ENCODE measurements at places on chromosomes 3 and 15.

DNA sequence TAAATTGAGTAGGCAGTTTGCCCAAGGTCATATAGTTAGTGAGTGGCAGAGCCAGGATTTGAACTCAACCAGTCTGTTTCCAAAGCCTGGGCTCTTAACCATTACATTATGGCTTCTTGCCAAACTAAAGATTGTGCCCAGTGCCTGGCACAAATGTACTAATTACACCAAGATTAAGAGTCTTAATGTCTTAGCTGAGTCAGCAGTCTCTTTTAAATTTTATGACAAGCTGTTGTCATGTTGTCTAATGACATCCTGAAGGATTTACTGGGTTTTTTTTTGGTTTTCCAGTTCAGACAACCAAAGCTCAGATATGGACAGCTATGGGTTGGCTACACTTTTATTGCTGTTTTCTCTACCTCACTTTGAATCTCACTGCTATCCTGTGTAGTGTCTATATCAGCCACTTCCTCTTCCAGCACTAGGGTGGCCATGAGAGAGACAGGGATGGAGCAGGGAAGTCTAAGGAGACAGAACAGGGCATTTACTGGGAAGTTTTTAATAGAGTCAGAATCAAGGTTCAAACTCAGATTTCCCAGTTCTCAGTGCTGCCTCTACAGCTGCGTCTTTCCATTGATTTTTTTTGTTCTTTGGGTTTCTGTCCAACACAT, 10.5 kb downstream of the FBXL2 start:
- no peak for DNase-seq

DNA sequence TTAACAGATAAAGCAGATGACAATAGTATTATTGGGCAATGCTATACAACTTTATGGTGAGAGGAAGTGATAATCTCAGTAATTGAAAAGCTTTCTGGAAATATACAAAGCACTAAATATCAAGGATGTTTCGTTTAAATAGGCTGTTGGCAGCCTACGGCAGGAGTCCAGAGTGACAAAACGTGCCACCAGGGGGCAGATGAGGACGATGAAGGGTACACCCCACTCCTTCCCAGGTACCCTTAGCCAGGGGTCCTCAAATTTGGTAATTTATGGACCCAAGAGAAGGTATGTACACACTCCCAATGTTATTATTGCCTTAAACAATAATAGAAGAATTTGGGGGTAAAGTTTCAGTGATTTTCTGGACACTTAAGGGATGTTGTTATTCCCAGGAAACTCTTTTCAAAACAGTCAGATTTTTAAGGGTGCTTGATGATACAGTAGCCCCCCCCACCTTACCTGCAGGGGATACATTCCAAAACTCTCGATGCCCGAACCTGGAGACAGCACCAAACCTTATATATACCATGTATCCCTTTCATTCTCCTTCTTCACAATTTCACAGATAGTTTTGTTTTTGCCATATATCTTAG, 1.4 kb upstream of the MAGEL2 start:
- DNase-seq, result no peak

GRCh38 chr3:127820221-127820825, 2.0 kb downstream of the MGLL start:
- no peak for DNase-seq

DNA sequence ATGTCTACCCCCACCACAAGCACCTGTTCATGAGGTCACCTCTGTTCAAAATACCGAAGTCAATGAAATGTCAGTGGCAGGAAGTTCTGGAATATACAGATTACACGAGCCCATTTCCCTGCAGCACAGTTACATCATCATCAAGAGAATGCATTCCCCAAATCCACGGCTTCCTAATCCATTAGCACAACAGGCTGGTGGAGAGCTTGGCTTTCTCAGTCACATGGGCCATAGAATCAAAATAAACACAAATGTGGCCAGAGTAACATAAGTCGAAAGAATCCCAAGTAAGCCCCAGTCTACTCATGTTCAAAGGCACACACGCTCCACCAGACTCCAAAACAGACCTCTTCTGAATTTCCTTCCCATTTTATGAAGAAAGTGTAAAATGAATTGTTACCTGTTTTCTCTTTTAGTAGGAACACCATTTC, 419.3 kb downstream of the MAGI1 start:
- no peak for DNase-seq

- no peak for DNase-seq
These were observed 46.2 kb upstream of the ATP10A start for GRCh38 chr15:25909325-25909724.

- no peak for DNase-seq
These were observed 22.7 kb upstream of the ATP1B3 start for GRCh38 chr3:141853629-141854168.

DNA sequence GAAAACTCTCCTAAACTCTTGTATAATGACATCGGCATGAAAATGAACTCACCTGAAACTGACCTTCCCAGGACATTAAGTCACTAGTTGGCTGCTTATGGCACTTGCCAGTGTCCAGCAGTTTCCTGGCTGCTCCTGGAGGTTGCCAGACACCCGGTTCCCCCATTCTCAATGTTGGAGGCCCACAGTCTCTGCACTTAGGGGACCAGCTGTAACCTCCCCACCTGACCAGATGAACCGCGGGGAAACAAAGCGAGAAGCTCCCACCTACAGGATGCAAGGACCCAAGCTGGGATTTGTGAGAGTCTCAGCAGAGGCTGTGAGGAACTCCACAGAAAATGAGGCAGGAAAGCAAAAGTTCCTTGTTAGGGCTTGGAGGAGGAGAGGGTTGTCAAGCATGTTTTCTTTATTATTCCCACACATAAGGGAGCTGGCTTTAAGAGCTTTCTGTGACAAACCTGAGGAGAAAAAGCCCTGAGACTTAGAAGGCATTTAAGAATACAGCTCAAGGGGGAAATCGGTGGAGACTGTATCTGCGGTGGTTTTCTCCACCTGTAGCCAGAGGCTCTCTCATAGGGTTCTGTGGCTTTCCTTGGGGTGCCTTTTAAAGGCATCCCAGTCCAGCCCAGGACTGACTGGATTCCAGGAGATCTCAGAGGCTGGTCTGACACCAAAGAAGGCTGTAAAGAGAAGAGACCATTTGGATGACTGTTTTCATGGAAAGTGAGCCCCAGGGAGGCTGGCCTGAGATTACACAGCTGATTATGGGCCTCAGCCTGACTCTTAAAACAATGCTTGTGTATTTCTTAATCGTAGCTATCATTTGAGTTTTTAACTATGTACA, 4.6 kb downstream of the TPM1 start:
- no peak for DNase-seq

- no peak for DNase-seq
These were observed 273.3 kb upstream of the ZPLD1 start for GRCh38 chr3:102161384-102162006.

DNA sequence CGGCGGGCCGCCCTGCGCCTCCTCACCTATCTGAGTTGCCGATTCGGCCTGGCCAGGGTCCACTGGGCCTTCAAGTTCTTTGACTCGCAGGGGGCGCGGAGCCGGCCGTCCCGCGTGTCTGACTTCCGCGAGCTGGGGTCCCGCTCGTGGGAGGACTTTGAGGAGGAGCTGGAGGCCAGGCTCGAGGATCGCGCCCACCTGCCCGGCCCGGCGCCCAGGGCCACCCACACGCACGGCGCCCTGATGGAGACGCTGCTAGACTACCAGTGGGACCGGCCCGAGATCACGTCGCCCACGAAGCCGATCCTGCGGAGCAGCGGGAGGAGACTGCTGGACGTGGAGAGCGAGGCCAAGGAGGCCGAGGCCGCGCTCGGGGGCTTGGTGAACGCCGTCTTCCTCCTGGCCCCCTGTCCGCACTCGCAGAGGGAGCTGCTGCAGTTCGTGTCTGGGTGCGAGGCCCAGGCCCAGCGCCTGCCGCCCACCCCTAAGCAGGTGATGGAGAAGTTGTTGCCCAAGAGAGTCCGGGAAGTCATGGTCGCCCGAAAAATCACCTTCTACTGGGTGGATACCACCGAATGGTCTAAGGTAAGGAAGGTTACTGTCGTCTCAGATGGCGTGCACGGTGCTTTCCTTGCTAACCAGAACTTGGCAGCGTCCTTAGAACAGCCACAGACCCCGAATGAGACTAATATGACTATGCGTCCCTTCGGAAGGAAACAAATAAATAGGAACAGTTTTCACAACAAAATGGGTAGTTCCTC, 567 bp downstream of the TICRR start:
- DNase-seq, result peak; percentile 30

DNA sequence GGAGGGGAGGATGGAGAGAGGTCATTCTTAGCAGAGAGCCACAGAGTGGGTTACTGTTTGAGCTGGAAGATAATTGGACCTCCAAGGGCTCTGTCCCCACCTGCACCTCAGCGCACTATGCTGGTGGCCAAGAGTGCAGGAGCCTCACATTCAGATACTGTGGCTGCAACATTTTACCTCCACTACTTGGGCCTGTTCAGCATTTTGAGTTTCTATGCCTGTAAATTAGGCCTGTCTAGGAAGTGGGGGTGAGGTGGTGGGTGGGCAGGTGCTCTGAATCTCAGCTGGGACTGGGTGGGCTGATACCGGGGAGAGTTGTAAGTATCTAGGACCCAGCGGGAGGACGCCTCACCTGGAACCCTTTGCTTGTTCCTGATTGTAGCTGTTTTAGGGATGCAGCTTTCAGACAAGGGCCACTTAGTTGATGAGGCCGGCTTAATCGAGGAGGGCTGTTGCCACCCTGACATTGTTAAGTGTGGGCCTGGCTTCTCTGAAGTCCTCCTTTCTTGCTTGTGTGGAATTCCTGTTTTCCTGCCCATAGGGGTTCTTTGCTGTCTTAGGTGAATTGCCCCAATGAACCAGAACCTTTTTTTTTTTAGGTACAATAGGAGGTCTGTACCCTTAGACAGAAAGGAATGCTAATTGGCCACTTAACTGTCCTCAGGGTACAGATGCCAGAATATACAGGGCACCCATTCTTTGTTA, 83.8 kb downstream of the SMAD3 start:
- no peak for DNase-seq
